HT-29 (cell line): ENCODE measurements at places on chromosomes 4 and X.

DNA sequence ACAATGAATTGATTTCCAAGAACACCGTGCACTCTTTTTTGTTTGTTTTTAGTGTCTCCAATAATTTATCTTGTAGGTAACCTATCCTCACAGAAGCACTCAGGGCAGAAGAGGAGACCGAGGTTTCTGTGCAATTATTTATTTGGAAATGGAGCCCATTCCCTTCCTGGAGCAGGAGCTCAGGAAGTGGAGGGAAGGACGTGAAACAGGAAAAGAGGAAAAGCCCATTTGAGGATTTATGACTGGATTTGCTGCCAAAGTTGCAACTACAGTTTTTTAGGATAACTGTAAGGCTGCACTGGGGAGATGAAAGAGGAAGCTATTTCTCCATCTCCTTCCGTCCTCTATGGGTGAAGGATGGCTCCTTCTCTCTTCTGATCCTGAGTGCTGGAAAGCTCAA lies 31.7 kb upstream of the MXRA5 start:
- no peak for DNase-seq

- DNase-seq = no peak
Measured at GRCh38 chr4:91226867-91227266, 1076.9 kb upstream of the GRID2 start.

- peak; percentile 64 for DNase-seq
Measured at GRCh38 chrX:154136627-154137161, 7.3 kb upstream of the OPN1LW start.

GRCh38 chrX:143500751-143501150 lies 16.5 kb downstream of the SPANXN3 start:
- DNase-seq = no peak

DNA sequence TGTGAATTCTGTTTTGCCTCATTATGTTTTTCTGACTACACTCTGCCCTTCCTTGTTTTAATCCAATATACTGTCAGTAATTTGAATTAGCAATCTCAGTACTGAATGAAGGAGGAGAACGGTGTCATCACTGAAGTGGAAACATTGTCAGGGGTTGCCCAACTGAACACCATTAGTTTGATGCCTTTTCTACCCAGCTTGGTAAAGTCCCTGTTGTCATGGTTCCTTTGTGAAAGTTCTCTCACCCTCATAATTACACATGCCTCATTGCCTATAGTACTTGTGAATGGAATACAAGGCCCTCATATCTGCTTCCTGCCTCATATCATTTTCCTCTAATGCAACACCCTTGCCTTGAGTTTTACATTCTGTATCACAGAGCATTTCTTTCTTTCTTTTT lies 76.9 kb downstream of the RRAGB start:
- no peak for DNase-seq

- DNase-seq = peak; percentile 24
Measured at GRCh38 chrX:55159551-55159950, 60.6 kb upstream of the PAGE5 start.

- peak; percentile 65 for DNase-seq
Measured at GRCh38 chrX:151151665-151152267, 24.6 kb upstream of the GPR50 start.

GRCh38 chr4:150008546-150008945 lies 69.7 kb upstream of the DCLK2 start:
- no peak for DNase-seq

- DNase-seq = no peak
Measured at GRCh38 chrX:1852082-1852481, 237.2 kb downstream of the ASMT start.

GRCh38 chrX:15751155-15751819 lies 13.2 kb downstream of the CA5B start:
- no peak for DNase-seq

GRCh38 chrX:47215291-47215900 lies 3.1 kb upstream of the CDK16 start:
- no peak for DNase-seq

DNA sequence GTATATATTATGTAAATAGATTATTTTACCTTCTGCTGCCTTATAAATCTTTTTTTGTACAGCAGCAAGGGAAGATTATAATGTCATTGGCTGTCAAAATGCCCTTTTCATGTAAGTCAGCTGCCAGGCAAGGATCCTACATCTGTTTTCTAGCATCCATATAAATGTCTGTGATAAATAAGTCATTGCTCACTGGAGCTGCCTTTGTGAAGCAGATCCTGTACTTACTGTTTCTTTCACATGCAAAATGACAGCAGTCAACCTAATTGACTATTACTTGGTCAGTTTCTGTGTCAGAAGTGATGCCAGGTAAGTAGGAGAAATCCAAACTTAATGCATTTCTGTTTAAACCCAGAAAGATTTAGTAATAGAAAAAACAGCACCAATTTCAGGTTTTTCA lies 620.7 kb downstream of the RPA4 start:
- DNase-seq = no peak

GRCh38 chr4:5940470-5941203 lies 47.8 kb upstream of the CRMP1 start:
- no peak for DNase-seq

DNA sequence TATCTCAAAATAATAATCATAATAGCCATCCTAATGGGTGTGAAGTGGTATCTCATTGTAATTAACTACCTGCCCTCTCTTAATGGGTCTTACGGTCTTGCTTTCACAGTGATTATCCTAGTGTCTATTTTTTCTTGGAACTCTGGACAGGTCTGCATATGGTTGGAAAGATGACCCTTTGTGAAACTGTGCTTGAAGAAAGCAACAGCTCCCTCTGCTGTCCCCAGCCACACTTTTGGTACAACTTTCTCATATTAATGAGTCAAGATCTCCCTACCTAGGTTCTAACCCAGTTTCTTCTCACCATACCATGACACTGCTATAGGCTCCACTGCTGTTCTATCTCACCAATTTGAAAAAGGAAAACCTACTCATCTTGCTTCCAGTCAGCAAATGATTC lies 2.4 kb downstream of the TFDP3 start:
- peak; percentile 59 for DNase-seq

DNA sequence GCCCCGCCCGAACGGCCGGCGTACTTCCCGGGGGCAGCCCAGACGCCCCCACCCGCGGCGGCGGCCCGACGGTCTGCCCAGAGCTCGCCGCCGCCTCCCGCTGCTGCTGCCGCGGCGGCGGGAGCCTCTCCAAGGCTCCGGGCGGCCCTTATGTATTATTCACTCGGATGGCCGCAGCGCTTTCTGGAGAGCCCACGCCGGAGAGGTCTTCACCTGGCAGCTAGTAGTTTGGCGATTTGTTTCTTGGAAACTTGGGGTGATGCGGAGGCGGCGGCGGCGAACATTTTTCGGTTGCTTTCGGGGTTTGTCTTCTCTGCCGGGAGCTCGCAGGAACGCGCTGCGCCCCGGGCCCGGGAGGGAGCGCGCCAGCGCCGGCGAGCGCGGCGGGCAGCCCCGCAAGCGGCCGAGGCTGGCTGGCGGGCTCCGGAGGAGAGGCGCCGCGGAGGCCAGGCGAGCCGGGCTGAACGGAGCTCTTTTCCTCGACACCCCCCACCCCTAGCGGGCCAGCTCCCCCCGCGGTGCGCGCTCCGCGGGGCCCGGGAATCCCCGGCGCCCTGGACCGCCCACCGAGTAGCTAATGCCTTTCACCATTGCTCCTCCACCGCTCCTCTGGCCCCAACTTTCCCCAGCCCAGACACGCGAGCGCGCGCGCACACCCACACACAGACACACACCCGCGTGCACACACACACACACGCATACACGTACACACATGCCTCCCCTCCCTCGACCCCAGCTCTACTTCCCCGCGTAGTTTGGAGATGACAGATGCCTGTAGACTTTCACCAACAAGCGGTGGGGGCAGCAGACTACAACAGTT lies 113.5 kb downstream of the DHX15 start:
- no peak for DNase-seq

DNA sequence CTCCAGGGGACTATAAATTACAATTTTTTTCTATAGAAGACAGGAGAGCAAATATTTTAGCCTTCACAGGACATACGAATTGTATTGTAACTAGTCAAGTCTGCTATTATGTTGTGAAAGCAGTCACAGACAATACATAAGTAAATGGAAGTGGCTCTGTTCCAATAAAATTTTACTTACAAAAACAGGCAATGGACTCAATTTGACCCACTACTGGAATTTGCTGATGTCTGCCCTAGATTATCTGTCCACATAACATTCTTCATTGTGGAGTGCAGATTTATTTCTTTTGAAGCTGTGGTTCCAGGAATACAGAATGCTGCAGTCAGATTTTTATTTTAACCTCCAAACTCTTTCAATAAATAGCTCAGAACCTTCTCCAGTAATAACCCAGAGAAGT lies 330.3 kb downstream of the PPP4R3C start:
- no peak for DNase-seq

DNA sequence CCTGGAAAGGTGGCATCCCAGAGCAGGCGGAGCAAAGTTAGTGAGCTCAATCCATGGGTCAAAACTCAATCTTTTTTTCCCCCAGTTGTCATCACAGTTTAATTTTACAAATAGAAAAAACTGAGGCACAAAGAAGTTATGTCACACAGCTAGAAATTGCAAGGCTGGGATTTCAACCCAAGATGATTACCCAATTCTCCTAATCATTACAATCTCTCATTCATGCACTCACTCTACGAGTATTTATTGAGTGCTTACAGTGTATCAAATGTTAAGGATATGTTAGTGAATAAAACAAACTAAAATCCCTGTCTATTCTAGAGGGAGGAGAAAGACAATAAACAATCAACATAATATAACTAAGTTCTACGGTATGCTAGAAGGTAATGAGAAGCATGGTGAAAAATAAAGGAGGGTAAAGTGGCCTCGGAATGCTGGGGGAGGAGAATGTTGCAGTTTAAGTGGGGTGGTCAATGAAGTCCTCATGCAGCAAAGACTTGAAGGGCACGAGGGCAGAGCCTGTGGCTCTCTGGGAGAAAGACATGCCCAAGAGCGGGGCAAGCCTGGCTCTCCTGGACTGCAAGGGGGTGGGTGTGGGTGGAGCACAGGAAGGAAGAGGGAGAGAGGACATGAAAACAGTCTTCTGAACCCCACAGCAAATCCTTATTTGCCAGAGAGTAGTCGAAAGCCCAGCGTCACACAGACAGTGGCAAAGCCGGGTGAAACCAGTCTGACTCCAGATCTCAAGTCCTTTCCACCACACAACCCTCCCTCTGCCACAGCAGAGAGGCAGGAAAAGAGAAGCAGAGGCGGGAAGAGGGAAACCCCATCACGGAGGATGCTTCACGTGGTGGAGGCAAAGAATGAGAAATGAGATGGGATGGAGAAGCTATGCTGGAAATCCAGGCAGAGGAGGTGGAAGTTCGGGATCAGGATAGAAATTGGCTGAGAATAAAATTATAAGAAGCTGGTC lies 48.3 kb downstream of the RAB33B start:
- DNase-seq = no peak

GRCh38 chr4:66577922-66578321 lies 907.6 kb upstream of the EPHA5 start:
- DNase-seq = peak; percentile 36

GRCh38 chr4:117225471-117225870 lies 140.1 kb upstream of the TRAM1L1 start:
- DNase-seq = no peak

DNA sequence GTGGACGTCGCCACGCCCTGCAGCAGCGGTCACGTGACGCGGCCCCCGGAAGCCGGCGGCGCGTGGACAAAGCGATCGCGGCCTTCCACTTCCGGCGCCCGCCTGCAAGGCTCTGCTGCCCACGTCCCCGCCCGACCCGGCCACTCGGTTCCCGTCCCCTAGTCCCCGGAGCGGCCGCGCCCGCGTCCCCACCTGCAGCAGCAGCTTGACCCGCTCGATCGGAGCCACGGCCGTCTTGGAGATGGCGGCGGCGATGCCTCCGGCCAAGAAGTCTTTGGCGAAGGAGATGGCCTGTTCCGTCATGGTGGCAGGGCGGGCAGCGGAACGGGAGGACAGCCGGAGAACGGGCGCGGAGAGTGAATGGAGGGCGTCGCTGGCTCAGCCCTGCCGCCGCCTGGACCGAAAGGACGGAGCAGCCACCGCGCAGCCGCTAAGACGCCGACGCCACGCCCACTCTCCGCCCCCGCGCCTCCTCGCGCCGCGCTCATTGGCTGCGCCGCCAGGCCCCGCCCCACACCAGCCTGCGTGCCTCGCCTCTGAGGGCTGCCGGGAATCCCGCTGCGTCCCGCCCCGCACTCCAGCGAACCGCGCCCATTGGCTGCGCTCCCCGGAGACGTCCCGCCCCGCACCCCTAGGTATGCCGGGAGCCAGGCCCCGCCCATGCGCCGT lies at the start of gene SLC25A6:
SLC25A6 (minus strand) TSS at position 407 of the 669 bp plus-strand sequence; CDS start at position 303, 104 bp downstream.
- DNase-seq = peak; percentile 90

- no peak for DNase-seq
Measured at GRCh38 chr4:182809417-182810102, 107.6 kb downstream of the DCTD start.

DNA sequence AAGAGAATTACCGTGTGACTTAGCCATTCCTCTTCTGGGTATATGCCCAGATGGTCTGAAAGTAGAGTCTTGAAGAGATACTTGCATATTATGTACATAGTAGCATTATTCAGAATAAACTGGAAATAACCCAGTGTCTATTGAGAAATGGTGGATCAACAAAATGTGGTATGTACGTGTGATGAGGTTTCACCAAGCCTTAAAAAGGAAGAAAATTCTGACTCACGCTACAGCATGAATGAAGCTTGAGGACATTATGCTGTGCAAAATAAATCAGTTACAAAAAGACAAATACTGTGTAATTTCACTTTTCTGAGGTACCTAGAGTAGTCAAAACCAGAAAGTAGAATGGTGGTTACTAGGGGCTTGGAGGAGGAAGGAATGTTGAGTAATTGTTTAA lies 37.3 kb downstream of the GBA3 start:
- DNase-seq = no peak

GRCh38 chrX:69025802-69026301 lies 139.4 kb downstream of the PJA1 start:
- DNase-seq = peak; percentile 62

- DNase-seq = no peak
Measured at GRCh38 chr4:65437102-65437501, 233.2 kb downstream of the EPHA5 start.

- no peak for DNase-seq
Measured at GRCh38 chrX:49116076-49116475, 7.5 kb downstream of the GPKOW start.

DNA sequence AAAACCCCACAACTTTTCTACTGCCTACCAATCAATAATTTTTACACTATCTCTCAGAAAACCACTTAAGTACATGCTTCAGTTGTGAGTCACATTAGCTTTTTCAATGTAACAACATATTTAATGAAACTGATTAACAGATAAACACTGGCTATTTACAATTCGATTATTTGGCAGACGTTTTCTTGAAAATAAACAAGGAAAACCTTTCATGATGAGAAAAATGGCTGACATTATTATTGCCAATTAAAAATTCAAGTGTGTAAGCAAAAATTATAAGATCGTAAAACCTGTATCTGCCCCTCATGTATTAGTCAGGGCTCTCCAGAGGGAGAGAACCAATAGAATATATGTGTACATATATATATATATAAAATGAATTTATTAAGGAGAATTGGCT lies 1555.5 kb upstream of the IGFBP7 start:
- peak; percentile 25 for DNase-seq

DNA sequence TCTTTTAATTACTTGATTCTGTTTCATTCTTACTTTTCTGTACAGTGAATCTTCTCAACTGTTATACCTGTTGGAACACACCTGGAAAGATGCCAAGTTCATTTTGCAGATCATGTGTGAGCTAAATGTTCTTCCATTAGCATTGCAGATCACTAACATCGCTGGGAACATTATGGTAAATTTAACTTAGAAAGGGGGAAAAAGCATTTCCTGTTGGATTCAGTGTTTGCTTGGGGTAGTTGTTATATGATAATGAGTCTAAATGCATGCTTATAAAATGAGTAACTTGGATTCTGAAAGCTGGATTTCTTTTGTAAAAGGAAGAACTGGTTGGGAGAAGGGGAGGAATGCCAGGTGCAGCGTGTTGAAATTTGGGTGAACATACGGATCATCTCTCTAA lies 47.6 kb downstream of the POLA1 start:
- no peak for DNase-seq
